Femur (tissue), 1 donor: ENCODE measurements at places on chromosomes 5 and 9.

GRCh38 chr9:124116683-124117363 lies 105.3 kb downstream of the LHX2 start:
- DNase-seq: no peak

DNA sequence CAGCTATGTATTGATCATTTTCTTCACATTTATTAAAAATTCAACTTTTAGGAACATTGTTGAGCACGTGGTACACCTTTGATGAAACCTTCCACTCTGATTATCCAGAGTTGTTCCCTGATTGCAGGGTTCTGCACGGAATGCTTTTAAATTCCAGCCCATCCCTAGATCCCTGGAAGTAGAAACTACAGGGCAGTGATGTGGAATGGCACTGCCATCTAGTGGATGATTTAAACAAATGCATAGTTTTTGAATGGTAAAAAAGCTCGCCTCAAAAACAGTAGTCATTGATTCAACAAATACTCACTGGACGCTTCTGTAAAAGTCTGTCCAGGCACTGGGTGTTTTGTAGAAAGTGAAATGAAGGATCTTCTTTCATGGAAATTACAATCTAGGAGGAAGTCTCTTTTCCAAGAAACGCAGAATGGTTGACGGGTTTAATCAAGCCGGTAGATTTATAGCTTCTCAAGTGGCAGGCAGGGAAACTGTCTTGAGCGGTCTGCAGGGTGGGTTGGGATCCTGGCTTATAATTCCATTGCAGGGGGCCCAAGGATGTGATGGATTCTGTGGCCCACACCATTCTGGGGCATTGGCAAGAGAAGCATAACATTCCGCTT lies 118.4 kb downstream of the ARHGAP26 start:
- DNase-seq: no peak

- DNase-seq: no peak
These were observed 83.0 kb upstream of the GNA14 start for GRCh38 chr9:77731008-77731698.

DNA sequence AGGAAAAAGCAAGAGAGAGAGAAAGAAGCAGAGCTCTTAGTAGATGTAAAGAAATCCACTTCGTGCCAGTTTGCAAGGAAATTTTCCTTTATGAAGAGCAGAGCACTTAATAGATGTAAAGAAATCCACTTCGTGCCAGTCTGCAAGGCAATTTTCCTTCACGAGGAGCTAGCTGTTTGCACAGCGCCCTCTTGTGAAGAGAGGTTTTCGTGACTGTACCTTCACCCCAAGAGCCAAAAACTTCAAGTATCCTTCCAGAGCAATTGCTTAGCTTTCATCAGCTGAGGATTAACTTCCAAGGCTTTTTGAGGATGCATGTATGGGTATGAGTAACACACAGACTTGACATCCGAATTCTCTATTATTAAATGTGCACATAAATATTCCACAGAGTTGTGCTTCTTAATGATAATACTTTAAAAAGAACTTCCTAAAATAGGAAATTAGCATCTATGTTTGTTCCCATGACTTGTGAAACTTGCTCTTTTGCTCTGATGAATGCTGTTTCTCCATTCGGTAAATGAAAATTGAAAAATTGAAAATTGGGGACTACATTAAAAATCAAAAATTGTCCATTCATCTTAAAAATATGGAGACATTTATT lies 525.6 kb downstream of the PDE4D start:
- DNase-seq: peak; percentile 72

GRCh38 chr5:14428302-14429081 lies 153.1 kb upstream of the OTULINL start:
- no peak for DNase-seq

DNA sequence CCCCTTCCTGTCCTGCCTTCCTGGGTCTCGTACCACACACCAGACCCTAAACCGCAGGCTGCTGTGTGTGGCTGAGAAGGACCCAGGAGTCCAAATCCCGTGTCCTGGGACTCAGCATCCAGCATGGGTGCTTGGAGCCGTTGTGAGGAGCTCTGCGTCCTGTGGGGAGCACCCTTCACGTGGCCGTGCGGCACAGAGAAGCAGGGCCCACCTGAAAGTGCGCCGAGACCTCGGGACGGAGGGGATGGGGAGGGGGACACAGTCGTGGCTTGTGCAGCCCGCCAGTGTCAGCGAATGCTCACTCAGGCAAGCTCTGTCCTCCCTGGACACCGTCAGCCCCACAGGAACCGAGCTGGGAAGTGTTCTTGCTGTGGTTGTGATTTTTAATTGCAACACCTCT lies 244.6 kb downstream of the CACNA1B start:
- no peak for DNase-seq

DNA sequence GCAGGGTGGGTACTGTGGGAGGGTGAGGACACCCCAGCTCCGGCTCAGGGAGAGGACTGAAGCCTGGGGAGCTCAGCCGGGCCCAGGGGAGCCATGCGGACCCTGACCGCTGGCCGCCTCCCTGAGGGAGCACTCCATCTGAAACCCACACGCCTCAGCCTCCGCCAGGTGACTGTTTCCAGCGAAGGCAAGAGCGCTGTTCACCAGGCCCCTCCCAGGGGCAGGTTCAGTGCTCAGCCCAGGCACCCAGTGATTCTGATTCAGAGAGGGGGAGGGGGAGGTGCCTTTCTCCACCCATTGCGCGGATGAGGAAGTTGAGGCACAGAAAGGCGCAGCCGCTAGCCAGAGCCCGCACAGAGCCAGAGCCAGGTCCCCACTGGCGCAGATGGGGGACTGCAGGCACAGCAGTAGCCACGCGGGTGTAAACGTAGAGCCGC lies 27.0 kb downstream of the ADGRD2 start:
- no peak for DNase-seq

- DNase-seq: no peak
These were observed 29.8 kb downstream of the CD274 start for GRCh38 chr9:5479994-5480694.

DNA sequence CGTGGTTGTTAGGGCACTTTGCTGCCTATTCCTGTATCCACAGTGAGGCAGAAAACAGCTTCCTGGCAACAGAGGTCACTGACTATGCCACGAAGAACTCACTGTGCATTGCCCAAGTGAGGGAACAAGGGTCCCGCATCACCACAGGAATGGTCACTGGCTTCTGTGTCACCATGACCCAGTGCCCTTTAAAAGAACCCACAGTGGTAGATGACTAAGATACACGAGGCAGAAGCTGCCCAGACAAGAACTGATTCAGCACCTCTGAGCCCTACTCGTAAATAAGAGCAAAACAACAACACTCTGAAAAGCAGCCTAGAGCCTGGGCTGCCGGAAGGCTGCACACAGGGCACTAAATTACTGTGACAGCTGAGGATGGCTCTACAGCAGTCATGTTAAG lies 236.6 kb upstream of the RASEF start:
- no peak for DNase-seq
